ENCODE measurements at places on chromosomes 4 and X.

GRCh38 chr4:112312610-112313239 lies 15.6 kb downstream of the ALPK1 start:
- DNase-seq = no peak

DNA sequence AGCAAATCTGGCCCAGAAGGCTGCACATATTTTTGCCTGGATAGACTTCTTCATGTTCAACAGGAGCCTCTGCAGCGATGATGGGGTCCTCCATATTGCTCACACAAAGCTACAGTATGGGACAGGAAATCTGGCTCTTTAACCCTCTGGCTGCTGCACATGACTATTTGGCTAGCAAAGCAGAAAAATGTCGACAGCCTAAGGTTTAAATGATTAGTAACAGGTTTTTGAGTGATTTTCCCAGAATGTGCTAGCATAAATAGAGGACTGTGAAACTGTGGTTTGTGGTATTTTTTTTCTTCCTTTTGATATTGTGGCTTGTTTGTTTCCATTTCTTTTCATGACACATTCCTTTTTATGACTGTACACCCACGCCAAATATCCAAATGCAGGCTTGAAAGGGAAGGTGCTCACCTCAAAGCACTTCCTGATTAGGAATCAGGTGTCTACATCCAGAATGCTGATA lies 120.2 kb upstream of the GK2 start:
- DNase-seq = peak; percentile 30

DNA sequence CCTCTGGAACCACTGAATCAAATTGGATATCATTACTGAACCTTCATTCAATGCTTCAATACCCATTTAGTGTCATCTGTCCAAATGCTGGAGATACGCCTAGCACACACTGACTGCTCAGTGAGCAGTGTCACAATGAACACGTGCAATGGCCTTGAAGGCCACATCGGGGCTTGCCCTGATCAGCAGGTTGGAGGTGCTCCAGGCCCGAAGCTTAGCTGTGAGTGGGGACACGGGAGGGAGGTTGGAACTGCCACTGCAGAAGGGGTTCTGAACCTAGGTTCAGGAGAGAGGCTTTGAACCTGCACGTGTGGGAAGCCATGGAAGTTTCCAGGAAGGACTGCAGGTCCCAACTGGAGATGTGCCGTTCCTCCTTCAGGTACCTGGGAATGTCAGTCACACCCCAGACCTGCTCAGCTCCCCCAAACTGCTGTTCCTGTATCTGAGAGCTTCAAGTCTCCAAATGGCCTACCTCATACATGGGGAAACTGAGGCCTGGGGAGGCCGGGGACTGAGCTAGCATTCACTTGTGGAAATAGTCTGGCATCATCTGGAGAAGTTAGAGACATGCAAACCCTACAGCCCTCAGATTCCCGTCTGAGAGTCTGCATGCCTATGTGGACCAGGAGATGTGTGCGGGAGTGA lies 1.9 kb upstream of the WAS start:
- no peak for DNase-seq

- DNase-seq = peak; percentile 43
These were observed 956 bp downstream of the TAPT1 start for GRCh38 chr4:16225167-16225862.

DNA sequence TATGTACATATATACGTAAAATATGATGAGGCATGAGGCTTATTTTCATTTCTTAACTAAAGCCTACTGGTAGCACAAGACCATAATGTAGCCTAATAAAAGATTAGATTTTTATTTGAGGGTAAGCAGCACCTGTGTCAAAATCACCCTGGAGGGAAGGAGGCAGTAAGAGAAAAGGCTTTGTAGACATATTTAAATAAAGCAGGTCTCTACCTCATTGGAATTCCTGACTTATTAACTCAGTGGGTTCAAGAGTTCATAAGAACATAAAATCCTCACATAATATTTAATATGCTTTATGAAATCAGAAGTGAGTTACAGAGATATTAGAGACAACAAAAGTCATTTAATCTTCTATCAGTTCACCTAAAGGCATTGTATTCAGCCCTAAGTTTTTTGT lies 261.6 kb upstream of the ANKRD50 start:
- DNase-seq = no peak

- DNase-seq = no peak
These were observed 178.6 kb downstream of the SLC7A11 start for GRCh38 chr4:138063581-138063980.

- DNase-seq = no peak
These were observed 32.0 kb downstream of the SMPX start for GRCh38 chrX:21725916-21726315.

- peak; percentile 35 for DNase-seq
These were observed 7.0 kb downstream of the SPP1 start for GRCh38 chr4:87982446-87983010.

DNA sequence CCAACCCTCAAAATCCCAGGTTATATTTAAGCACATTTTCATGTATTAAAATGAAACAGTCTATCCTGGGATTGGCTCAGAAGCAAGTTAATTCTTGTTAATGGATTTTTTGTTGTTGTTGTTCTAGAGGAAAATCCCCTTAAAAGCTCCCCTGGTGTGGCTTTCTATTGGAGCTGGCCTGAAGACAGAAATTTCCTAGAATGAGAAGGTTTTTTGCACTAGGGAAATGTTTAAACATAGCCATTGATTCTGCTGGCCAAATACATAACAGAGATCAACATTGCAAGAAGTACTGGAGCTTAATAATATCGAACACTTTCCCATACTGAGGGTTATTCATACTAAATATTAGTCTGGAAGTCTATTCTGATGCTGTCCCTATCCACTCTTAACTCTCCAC lies 148.8 kb upstream of the PCDH18 start:
- no peak for DNase-seq

- peak; percentile 70 for DNase-seq
These were observed 240.6 kb downstream of the CBR4 start for GRCh38 chr4:168769416-168769815.

GRCh38 chrX:71919886-71920285 lies 9.2 kb downstream of the NHSL2 start:
- DNase-seq = no peak

DNA sequence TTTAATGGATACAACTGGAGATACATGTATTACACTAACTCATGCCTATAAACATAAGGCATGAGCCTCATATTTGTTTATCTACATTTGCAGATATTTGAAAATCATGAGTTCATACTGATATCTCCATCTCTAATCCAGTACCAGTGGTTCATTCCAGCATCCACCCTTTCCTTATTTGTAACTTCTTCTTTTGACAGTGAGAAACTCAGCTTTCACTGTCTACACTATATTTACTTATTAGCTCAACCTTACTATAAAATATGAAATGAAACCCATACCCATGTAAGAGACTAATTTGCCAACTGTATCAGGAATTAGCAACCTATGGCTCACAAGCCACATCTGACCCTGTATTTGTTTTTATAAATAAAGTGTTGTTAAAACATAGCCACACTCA lies 161.9 kb upstream of the GPRIN3 start:
- DNase-seq = no peak

DNA sequence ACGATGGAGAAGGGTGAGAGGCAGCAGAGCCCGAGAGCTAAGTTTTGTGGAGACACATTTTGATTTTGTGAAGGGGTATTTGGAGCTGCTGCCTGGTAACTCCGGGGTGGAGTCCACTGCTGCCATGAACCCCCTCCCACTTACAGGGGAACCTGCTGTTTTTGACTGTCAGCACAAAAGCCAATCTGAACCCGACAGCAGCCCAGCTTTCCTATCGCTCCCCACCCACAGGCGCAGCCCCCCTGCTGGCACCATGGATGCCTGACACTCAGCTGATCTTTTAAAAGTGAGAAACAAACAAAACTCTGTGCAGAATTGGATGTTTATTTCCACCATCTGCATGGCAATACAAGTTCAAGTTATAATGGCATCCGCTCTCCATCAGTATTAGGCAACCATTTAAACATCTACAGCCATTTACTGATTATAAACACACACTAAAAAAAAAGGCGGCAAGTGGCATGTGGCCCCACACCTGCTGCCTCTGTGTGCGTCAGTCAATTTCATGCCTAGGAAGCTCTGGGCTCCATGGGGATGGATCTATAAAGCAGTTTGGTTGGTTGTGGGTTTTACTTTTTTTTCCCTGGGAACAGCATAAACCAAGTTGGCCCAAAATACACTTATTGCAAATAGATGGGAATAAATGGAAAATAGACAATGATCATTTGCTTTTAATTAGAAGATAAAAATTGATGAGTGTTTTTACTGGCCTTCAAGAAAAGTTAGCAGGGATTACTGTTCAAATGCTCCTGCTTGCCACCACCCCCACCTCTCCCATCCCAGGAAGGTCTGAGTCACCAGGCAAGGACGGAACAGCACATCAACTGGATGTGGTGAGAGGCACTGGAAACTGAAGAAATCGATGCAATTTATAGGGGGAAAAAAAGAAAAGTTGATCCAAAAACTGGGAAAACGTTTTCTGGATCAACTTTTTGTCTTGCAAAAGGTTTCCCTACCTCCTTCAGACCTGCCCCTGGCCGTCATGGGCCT lies 46.0 kb downstream of the SEPSECS start:
- DNase-seq = peak; percentile 76

GRCh38 chrX:73134741-73135140 lies 55.4 kb upstream of the PABPC1L2A start:
- DNase-seq = no peak

DNA sequence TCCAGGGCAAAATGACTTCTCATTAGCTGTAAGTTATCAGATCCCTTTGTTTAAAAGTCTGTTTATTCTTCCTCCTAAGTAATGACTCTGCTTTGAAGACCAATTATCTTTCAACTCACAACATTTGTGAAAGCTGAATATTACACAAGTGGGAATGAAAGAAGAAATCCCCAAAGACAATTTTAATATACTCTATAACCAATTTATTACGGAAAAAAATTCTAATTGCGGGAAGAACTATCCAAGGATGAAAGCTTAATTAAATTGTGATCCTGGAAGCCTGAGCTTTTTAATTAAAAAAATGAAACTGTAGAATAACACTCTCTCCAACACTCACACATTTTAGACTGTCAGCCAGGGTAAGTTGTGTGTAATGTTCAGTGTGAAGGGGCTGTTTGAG lies 15.6 kb upstream of the SHISA3 start:
- no peak for DNase-seq

GRCh38 chr4:109046471-109047201 lies 255.8 kb downstream of the COL25A1 start:
- peak; percentile 81 for DNase-seq

GRCh38 chr4:145679520-145679919 lies 426 bp upstream of the C4orf51 start:
- DNase-seq = peak; percentile 85

- no peak for DNase-seq
These were observed 158.5 kb downstream of the SH3KBP1 start for GRCh38 chrX:19728915-19729314.

- DNase-seq = no peak
These were observed 18.9 kb downstream of the PRDM8 start for GRCh38 chr4:80216100-80216761.

DNA sequence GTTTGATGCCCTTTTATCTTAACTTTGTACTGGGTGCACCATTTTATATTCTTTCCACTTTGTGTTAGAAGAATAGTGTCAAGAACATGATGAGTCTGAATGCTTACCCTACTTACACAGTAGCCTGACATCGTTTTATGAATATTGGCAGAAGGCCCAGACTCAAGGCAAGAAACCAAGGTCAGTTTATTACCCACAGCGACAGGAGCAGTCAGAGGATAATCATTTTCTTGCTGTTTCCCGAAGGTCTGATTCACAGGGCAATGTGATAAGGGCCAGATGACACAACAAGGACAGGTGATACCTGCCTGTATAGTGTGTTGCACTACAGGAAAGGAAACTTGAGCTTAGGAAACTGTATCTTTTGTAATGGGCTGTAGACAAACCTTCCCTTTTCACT lies 417.4 kb downstream of the SPOCK3 start:
- peak; percentile 3 for DNase-seq

GRCh38 chrX:43373032-43373431 lies 283.1 kb upstream of the MAOA start:
- DNase-seq = no peak

GRCh38 chr4:124262211-124263179 lies 450.0 kb downstream of the ANKRD50 start:
- DNase-seq = peak; percentile 79

DNA sequence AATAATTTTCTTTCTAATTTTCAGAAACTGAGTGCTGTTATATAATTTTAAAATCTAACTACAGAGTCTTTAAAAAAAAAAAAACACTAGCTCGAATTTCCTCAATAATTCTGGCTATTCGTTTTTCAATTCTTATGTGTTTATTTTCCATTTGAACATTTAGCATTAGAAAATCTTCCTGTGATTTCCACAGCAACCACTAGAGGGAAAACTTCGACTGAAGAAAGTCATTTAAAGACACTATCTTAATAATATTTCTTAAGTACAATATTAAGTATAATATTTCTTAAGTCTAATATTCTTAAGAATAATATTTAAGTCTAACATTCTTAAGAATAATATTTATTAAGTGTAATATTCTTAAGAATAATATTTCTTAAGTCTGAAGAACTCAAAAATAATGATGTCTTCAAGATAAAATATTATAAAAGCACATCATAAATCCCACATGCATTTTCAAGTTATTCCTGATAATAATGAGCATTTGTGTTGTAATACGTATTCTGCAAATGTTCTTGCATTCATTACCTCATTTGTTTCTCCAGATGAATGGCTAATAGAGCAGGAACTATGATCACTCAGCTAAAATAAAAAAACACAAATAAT lies 118.4 kb upstream of the WDR17 start:
- DNase-seq = peak; percentile 12

GRCh38 chrX:129606918-129607317 lies 47.8 kb downstream of the APLN start:
- peak; percentile 31 for DNase-seq

GRCh38 chrX:56231537-56232090 lies 542 bp upstream of the KLF8 start:
- no peak for DNase-seq

DNA sequence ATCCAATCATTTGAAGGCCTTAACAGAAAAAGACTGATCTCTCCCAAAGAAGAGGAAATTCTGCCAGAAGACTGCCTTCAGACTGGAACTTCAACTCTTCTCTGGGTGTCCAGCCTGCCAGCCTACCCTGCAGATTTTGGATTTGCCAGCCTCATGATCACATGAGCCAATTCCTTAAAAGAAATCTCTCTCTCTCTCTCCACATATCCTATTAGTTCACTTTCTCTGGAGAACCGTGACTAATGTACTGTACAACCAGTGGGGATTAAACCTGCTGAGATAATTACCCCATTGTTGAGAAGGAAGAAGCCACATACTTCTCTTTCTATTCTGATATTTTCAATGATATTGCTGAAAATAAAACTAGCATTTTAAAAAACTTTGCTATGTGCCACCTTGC lies 711.3 kb upstream of the AMOT start:
- no peak for DNase-seq

DNA sequence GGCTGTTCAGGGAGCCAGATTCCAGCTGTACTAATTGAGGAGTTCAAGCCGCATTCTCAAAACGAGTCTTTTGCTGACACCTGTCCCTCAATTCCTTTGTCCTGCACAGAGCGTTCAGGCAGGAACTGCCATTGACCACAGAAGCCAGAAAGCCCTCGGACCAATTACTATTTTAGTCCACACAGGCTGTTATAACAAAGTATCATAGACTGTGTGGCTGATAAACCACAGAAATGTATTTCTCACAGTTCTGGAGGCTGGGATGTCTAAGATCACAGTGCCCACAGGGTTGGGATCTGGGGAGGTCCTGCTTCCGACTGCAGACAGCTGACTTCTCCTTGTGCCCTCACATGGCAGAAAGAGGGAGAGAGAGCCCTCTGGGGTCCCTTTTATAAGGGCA lies 119.8 kb upstream of the ATP6AP2 start:
- DNase-seq = no peak
